ENCODE measurements at places on chromosomes 3 and 15.
A peak's percentile ranks its signal among the peaks of the same experiment; 100 is the strongest.

DNA sequence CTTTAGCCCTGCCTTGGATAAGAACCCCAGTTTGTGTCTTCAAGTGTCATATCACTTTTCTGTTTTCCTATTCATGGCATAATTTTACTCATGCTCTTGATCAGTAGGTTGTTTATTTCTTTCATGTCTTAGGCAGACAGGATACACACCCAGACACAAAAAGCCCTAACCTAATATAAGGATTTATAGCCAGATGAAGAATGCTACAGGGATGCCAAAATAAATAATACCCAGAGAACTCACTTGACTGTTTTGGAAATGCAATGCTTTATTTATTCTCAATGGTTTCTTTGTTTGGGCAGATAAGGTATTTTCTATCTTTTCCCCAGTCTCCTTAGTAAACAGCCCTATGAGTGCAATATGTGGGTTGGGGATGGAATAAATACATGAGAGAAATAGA, 424.0 kb upstream of the PDZRN3 start:
- no peak for DNase-seq

- DNase-seq: no peak
Observed at GRCh38 chr3:15256861-15257341, 50.9 kb downstream of the CAPN7 start.

DNA sequence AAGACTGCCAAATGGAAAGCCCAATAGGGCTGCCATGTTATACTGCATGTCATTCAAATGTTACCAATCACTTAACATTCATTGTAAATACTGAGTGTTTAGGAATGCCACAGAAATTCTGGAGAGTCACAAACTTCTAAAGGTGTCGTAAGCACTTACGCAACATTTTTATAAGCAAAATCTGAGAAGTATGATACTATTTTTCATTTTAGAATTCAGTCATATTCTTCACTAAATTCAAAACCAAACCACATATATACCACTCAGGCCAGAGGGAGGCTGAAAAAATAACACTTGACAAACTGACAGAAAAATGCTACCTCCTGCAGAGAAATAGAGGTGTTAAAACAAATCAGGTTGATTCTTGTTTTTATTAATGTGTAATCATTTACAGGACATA, 89.8 kb downstream of the THBS1 start:
- DNase-seq: no peak

DNA sequence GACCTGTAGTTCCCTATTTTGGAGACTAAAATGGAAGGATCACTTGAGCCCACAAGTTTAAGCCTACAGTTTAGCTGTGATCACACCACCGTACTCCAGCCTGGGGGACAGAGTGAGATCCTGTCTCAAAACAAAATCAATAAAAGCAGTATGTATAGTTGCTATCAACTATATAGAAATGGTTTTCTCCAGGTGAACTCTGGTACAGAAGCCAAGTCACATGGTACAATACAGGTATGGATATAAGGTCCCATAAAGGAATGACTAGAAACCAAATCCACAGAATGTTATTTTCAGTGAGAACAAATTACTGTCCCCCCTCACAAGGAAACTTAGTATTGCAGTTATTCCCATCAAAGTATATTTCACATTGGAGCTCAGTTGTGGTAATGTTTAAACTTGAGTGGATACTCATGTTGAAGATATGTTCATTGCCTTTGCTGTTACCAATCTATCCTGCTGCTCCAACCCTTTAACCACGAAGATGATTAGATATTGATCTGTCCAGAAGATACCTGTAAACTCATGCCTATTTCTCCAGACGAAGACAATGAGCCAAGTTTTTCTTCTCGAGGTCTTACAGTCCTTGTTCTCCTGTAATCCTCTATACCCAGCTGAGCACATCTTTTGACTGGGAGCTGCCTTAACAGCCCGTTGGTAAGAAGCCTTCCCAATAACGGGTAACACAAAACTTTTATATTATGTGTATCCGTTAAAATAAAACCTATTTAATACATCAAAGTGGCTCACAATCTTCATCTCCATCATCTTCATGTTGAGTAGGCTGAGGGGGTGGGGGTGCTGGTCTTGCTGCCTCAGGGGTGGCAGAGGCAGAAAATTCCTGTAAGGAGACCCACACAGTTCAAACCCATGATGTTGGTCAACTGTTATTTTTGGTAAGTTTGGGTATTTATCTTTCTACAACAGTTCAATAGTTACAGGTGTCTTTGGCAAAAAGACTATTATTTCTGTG, 24.6 kb downstream of the TRA2B start:
- no peak for DNase-seq

- DNase-seq: no peak
Observed at GRCh38 chr3:60622349-60622748, 628.9 kb downstream of the FHIT start.

DNA sequence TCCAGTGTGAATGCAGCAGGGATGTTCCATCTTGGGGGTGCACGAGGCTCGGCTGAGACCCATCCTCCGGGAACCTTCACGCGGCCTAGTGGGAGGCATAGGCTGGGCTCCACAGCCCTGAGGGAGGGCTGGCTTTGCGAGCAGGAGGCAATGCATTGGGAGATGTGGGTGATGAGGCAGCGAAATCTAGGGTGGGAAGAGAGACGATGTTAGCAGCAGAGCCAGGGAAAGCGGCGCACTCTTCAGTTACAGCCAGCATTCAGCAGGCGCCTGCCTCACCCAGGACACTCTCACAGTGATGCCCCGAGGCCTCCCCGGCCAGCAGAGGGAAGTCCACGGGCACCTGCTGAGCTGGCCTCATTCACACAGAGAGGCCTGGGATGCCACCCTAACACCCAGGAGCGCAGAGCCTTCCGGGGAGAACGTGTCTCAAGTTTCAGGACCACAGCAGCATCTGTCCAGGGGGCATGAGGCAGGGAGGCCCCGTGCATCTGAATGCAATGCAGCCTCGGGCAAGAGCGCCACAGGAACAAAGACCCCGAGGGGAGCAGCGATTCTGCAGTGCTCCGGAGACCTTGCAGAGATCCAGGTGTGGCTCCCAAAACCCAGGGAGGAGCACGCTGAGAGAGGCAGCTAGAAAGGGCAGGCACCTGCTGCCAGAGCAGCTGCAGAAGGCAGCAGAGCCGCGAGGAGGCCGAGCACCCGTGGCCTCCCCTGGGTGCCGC, 102.4 kb downstream of the NUP210 start:
- DNase-seq: no peak

GRCh38 chr15:52984507-52984906, 194.4 kb upstream of the ONECUT1 start:
- DNase-seq: no peak

- DNase-seq: peak; percentile 21
Observed at GRCh38 chr15:31352339-31352751, 25.7 kb downstream of the KLF13 start.

DNA sequence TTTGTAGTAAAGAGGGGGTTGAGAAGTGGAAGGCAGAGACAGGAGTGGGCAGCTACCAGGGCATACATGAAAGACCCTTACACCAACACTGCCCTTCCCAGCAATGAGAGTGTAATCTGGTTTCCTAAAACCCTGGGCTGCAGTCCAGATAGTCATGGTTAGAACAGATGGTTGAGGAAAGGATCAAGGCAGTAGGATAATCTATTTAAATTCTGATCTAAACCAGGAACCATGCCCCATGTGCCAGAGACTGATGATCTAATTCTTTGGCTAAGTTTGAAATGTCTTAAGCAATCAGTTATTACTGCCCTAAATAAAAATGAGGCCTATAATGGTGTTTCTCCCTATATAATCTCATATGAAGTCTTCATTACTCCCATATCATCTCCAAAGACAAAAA, 59.6 kb downstream of the PRTG start:
- no peak for DNase-seq

DNA sequence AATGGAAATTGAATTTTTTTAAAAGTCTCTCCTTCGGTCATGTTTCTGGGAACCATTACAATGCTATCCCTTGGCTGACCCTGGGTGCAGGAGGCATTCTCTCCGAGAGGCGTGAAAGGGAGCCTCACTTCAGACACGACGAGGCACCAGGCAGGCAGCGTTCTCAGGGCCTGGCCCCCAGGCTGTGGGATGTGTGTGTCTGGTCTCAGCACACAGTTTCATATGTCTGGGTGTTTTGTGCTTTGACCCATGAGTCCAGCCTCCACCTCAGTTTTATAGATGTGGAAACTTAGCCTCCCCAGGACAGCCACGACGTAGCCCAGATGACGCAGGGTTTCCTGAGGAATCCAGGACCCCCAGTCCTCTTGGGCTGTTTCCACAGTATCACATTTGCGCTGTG, 34.0 kb downstream of the FGD5 start:
- no peak for DNase-seq

GRCh38 chr3:159654183-159655134, 334.2 kb upstream of the IL12A start:
- no peak for DNase-seq

GRCh38 chr15:47669221-47669620, 48.1 kb upstream of the SEMA6D start:
- DNase-seq: no peak
